ENCODE measurements at places on chromosomes 7 and 10.

GRCh38 chr10:112533916-112534315 is 86.9 kb downstream of the VTI1A start:
- DNase-seq = no peak

- DNase-seq = no peak
Observed at GRCh38 chr10:13037832-13038231, 36.3 kb upstream of the CCDC3 start.

- no peak for DNase-seq
Observed at GRCh38 chr7:157684157-157684908, 347.5 kb downstream of the DNAJB6 start.

GRCh38 chr10:14742382-14742781 is 32.3 kb downstream of the FAM107B start:
- no peak for DNase-seq

- no peak for DNase-seq
Observed at GRCh38 chr7:25854059-25854458, 297.9 kb upstream of the NFE2L3 start.

DNA sequence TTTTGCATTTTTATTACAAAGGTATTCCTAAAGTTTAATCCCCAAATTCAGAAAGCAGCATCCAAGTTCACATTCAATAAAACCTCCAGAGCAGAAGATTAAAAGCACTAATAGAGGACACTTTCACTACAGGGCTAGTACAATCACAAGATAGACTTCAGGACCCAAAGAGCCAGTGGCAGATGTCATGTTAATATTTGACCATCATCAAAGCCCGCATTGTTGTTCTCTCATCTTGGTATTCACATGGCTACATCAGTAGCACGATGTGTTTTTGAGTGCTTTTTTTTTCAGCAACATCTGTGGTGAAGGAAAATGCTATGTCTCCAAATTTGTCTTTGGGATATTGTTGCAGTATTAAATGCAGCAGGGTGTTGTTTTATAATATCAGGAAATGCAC is 134.3 kb downstream of the ARL4A start:
- no peak for DNase-seq

GRCh38 chr10:59807629-59808620 is 54.7 kb upstream of the MRLN start:
- no peak for DNase-seq

GRCh38 chr7:76352193-76352592 is 6.6 kb downstream of the YWHAG start:
- no peak for DNase-seq
